Epithelial cell of esophagus (primary cell): ENCODE measurements at places on chromosomes 12 and 14.
A peak's percentile ranks its signal among the peaks of the same experiment; 100 is the strongest.

GRCh38 chr12:103955811-103956508 is 9.7 kb upstream of the TDG start:
- DNase-seq, result peak; percentile 20

DNA sequence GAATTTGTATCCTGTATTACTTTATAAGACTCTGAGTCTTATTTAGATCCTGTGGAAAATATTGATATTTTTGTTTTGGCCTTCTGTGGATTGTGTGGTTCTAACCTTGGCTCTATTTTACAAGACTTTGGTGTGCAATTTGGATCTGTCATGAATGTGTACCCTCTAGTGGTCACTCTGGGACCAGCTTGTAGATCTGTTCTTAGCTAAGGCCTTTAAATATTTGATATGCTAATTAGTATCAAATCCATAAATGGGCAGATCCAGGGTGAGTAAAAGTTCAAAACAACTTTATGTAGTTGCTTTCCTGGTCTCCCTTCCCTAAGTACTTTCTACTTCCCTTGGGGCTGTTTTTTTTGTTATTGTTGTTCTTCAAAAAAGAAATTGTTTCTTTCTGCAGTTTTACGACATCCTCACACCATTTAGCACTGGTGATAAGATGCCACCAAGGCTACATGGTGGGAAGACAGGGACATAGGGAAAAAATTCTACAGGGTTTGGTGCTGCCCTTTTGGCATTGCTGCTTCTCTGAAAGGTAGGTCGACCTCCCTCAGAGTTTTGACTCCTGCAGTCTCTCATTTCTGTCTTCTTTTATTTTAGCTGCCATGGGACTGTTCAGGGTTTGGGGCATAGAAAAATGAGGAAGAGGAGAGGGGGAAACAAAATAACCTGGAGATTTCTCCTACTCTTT is 238.5 kb downstream of the GPHN start:
- peak; percentile 56 for DNase-seq

- peak; percentile 91 for DNase-seq
Measured at GRCh38 chr12:64625243-64626077, 15.2 kb downstream of the RASSF3 start.

DNA sequence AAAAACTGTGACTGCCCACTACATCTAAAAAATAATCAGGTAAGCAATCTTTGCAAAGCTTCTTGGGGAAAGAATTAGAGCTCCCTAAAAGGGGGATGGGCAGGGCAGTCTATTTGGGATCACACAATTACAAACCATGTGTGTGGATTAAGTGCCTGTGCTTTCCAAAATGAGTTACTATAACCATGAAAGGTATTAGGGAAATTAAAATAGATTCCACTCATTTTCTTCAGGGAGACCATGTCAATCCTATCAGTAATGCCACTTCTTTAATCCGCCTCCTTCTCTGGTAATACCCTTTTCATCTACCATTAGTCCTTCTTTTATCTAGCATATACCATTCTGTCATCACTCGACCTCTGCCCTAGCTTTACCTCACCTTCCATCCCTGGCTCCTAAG is 53.7 kb downstream of the PAWR start:
- DNase-seq, result no peak

DNA sequence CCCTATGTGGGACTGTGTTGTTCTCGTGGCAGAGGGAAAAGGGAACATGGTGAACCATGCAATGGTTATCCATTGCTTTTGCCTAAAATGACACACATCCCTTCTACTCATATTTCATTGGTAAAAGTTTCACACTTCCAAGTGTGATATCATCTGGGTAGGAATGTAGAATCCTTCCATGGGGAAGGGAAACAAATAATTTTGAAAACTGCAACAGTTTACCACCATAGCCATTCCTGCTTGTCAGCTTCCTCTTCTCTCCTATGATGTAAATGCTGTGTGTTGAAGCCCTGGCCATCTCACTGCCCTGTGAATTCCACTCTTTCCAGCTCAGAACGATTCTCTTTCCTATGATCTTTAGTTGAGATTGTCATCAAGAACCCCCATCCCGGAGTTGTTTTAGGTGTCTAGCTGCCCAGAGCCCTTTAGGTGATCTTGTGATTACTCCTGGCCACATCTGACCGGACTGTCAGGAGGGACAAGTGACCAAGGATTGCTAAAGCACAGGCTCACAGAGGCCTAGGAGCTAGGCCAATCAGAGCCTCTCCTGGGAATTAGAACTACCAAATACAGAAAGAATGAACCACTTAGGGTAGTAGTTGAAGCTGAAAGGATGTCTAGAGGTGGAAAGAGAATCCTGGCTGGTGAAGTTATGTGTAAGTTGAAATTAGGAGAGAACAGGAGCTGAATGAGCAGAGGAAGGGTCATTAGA is 84.6 kb downstream of the VCPKMT start:
- no peak for DNase-seq
